ENCODE measurements at places on chromosomes 5 and 9.

- no peak for DNase-seq
These were observed 4.6 kb upstream of the CTNNA1 start for GRCh38 chr5:138748630-138749081.

GRCh38 chr5:135364421-135365262 lies 34.4 kb downstream of the MACROH2A1 start:
- no peak for DNase-seq

- peak; percentile 9 for DNase-seq
These were observed 17.1 kb downstream of the KCTD16 start for GRCh38 chr5:144187699-144188294.

GRCh38 chr5:58754250-58754649 lies 171.4 kb downstream of the RAB3C start:
- no peak for DNase-seq

- DNase-seq = no peak
These were observed 465.4 kb downstream of the RASEF start for GRCh38 chr9:82597241-82598203.

- DNase-seq = no peak
These were observed 295.9 kb upstream of the TNC start for GRCh38 chr9:115413766-115414382.

- DNase-seq = no peak
These were observed 225.3 kb upstream of the TLE4 start for GRCh38 chr9:79346350-79347020.

DNA sequence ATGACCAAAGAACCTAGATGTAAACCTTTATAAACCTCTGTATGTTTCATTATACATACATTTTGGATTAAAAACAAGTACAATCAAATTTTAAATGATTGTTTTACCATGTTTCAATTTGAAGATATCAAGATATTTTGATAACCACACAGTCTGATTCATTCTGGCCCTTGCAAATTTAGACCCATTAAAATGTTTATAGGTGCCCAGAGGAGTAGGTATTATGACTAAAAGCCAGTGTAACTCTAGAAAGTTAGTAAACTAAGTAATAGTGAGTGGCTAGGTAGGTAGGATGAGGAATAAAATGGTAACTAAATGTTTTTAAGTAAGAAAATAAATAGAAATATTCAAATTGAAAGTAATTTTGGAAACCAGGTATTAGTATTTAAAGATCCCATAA lies 165.5 kb downstream of the PBX3 start:
- no peak for DNase-seq

GRCh38 chr5:63125392-63125791 lies 546.8 kb downstream of the LRRC70 start:
- no peak for DNase-seq

DNA sequence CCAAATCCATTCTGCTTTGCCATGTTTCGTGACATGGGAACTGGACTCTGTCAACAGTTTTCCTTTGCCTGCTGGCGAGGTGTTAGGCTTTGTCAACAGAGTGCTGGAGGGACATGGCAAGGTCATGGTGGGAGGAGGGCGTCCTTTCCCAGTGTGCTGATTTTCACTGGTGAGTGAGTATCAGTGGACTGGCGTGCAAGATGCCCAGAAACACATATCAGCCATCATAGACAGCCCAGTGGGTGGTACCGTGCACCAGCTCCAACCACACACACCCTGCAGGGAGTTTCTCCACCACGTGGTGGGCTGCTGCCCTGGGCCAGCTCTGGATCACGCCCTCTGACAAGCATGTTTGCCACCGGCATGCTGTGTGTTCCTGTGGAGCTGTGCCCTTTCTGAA lies 50.0 kb upstream of the ABL1 start:
- no peak for DNase-seq

GRCh38 chr5:110956913-110957813 lies 114.3 kb upstream of the TSLP start:
- no peak for DNase-seq

GRCh38 chr5:141664733-141665461 lies 13.7 kb upstream of the FCHSD1 start:
- DNase-seq = peak; percentile 77

- DNase-seq = no peak
These were observed 138.2 kb upstream of the MINAR2 start for GRCh38 chr5:129609710-129610109.

- DNase-seq = no peak
These were observed 3.9 kb downstream of the SSNA1 start for GRCh38 chr9:137192448-137192780.

DNA sequence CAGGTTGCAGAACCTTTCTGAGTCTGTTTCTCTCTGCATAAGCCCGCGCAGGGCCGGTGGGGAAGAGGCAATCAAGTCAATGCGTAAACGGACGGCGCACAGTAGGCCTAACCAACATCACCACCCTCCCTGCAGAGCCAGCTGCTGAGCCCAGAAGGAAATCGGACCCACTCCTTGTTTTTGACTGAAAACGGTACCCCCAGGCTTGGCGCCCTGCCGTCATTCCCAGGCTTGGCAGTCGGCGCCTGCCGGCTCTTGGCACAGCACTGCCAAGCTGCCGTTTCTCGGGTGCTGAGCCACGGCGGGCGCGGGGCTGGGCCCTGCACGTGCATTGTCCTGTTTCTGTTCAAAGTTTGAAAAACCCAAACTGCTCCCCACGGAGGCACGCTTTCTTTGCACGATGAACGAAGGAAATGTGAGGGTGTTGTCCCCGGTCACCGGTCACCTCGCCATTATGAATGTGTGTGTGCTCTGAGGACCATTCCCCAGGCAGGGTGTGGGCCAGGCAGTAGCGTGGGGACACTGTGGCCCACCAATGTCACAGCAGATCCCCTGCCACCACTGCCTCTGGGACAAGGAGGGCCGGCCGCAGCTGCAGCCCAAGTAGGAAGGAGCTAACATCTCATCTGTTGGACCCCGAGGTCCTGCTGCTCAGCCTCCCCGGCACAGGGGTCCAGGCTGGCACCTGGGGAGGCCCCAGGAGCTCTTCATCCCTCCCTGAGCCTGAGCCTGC lies 20.1 kb downstream of the FIBCD1 start:
- no peak for DNase-seq

DNA sequence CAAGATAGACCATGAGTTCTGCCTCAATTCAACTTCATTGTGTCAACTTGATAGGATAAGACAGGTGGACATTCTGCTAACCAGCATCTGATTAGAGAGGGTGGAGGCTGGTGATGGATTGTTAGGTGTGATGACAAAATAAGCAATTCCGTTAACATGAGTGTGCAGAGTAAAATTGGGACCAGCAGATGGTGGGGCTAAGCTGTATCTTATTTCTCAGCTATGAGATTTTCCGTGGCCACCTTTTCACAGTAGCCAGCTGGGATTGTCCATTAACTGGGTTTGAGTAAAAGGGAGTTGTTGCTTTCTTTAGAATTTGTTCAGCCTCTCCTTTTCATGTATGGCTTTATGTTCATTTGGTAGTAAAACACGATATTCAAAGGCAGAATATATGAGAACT lies 28.8 kb upstream of the TAL2 start:
- DNase-seq = no peak

- no peak for DNase-seq
These were observed 53.7 kb downstream of the EFNA5 start for GRCh38 chr5:107617052-107617451.

DNA sequence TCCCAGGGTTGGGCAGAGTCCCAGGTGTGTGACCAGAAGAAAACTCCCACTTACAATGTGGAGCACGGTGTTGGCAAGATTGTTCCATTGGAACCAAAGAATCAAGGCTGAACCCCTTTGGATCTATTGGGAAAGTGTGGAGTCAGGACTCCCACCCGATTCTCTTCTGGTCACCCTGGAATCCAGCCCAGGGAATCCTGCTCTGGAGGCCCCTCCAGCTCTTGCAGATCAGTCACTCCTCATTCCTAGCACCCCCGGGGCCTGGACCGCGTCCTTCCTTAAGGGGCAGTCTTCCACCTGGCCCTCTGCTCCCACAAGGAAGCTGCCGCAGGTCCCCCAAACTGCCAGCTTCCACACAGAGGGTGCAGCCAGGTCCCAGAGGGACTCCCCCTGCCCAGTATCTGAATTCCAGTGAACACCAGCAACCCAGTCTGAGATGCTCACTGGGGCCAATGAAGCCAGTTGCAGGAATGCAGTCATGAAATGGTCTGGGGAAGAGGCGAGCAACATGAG lies 170.1 kb downstream of the GADD45G start:
- DNase-seq = no peak

DNA sequence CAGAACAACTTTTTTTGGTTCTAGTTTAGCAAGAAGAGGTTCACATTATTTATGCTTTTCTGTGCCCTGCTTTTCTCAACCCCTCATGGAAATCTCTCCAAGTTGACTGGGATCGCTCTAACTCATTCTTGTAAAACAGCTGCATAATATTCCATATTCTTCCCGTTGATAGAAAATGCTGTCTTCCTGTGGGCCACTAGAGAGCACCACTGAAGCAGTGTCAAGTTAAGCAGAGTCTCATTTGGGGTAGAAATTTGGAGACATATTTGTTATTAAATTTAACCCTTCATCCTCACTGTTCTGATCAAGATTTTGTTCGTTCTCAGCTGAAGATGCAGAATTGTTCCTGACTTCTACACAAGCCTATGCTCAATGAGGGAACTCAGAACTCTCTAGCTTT lies 140.1 kb downstream of the CEMIP2 start:
- no peak for DNase-seq

GRCh38 chr9:114035221-114035844 lies 42.8 kb downstream of the AMBP start:
- no peak for DNase-seq

DNA sequence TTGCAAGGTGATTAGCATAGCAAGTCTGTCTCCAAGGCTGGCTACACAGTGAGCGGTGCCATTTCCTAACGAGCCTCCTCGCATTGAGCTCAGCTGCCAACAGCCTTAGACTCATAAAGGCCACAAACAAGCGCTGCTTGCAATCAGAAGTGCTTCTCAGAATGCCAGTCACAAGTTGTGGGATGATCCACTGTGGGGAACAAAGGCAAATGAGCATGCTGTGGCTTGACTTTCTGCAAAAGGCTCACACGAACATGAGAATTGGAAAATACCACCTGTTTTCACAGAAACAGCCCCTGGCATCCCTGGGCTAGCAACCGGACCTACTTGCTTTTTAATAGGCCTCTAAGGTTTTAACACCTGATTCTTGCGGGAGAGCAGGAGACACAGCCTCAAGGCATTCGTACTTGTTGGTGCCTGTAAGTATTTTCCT lies 215.5 kb downstream of the FANCC start:
- no peak for DNase-seq

GRCh38 chr5:33937017-33937706 lies 976 bp downstream of the RXFP3 start:
- no peak for DNase-seq

DNA sequence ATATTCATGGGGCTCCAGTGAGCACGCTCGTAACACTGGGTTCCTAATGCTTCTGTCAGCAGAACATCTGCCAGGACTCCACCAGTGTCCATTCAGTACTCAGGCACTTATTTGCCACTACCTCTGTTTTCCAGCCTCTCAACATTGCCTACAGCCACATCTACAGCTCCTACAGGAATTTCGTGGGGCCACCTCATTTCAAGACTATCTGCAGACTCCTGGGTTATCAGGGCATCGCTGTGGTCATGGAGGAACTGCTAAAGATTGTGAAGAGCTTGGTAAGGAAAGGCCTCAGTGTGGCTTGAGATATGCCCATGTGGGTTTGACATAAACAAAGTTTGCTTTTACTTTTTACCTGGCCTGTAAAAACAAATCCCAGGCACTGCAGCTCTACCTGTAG lies 92.9 kb downstream of the CYFIP2 start:
- no peak for DNase-seq

- no peak for DNase-seq
These were observed 358.0 kb downstream of the ENC1 start for GRCh38 chr5:74282490-74282889.

- DNase-seq = no peak
These were observed 177.6 kb downstream of the NNT start for GRCh38 chr5:43780586-43780985.

DNA sequence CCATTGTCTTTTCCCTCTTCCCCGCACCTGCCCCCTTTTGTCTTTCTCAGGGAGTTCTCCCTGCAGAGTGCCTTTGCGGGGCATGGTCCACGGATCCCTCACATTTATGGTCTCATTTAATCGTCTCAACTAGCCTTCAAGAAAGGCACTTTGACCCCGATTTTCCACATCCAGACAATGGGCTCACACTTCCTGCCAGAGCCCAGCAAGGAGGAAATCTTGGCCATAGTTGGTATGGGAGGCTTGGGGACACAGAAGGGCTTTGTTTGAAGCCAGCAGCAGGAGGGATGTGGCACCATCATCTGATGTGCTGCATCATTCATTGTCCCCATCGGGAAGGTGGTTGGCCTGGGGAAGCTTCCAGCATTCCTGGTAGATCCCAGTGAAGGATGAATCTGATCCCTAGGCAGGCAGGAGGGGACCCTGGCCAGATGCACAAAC lies 24.9 kb downstream of the GSN start:
- no peak for DNase-seq

- DNase-seq = no peak
These were observed 56.7 kb upstream of the CARTPT start for GRCh38 chr5:71662381-71662780.

DNA sequence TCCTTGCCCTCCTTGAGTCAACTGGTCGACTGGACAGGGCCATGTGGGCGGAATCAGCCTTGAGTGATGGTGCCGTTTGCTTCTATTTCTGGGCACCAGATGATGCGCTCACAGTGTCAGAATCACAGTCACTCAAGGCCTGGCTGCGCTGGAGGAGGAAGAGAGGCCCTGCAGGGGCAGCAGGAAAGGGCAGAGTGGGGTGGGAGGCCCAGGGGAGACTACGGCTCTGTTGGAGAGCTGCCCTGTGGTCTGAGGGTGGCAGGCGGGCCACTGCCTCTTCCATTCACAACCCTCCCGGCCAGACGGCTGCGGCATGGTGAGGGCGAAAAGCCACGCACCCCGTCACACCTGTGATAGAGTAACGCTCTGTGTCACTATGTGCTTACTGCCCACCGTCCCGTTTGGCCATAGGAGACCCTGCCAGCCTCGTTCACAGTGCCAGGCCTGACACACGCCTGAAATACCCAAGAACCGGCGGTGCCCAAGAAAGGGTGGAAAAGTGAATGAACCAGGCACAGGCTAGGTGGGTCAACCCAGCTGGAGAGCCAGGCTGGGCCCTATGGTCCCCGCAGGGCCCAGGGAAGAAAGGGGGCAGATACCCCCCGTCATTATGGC lies 9.9 kb downstream of the PLPP7 start:
- no peak for DNase-seq

- DNase-seq = no peak
These were observed 6.2 kb downstream of the UGT3A2 start for GRCh38 chr5:36060420-36060887.

GRCh38 chr9:133238851-133239532 lies 29.9 kb upstream of the OBP2B start:
- DNase-seq = peak; percentile 73

- no peak for DNase-seq
These were observed 125.6 kb downstream of the PAPPA start for GRCh38 chr9:116279230-116279629.

Measured in GM12892 (cell line).